ENCODE measurements at places on chromosomes 13 and 19.

DNA sequence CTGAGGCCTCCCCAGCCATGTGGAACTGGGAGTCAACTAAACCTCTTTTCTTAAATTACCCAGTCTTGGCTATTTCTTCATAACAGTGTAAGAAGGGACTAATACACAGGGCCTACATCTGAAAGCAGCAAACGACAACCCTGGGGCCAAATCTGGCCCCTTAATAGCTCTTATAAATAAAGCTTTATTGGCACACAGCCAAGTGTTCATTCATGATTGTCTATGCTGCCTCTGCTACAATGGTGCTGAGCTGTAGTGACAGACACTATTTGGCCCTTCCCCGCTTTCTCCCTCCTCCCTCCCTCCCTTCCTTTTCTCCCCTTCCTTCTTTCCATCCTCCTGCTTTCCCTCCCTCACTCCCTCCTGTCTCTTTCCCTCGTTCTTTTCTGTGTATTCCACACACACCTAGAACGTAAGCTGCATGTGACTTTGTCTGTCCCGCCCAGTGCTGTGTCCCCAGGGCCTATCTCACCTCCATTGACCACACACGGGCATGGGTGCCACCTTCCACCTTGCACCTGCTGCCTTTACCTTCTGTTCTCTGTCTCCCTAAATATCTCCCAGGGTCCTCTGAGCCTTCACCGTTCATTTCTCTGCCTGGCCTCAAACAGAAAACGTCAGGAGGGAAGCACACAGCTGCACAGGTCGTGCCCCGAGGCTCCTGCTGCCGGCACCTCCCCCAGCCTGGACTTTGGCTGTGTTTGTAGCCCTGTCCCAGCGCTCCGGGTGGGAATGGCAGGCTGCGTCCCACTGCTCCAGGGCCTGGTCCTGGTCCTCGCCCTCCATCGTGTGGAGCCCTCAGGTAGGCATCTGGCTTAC is at the start of gene PROZ:
Gene PROZ (plus strand): TSS at position 720 of the 819 bp plus-strand sequence. CDS start 13 bp downstream, at position 733.
- no peak for DNase-seq

GRCh38 chr13:27053210-27053884 is 118.3 kb downstream of the USP12 start:
- no peak for DNase-seq

- no peak for DNase-seq
These were observed 94.1 kb downstream of the STK24 start for GRCh38 chr13:98482476-98483444.

DNA sequence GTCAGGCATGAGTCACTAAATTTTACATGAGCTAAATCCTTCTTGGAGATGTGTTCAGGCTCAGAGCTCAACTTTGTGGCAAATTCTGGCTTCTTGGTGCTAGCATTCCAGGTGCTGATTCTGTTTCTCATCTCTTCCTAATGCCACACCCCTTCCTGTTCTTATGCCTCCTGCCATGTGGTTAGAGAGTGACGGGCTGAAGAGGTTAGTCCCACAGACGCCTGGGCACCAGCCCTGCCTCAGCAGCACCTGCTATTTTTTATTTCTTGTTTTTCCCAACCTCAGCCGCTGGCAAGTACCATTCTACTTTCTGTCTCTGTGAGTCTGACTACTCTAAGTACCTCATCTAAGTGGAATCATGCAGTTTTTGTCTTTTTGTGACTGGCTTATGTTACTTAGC is 329.5 kb downstream of the KCNRG start:
- DNase-seq: no peak

DNA sequence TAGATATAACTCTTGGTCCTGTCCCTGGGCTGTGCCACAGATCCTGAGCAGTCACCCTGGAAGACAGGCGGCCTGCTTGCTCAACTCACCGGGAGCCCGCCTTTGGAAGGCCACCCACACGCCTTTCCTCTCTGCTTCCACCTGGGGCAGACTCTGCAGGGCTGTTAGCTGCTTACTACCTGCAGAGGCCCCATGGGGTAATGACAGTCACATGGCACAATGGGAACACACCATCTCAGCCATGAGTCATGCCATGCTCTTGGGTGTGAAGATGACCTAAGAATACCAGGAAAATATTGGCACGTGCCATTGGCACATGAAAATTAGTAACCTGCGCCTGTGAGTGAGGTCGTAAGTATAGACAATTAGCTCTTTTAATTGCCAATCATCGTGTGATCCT is 108.6 kb downstream of the COL4A2 start:
- no peak for DNase-seq

GRCh38 chr13:51158880-51159518 is 47.9 kb upstream of the C13orf42 start:
- DNase-seq: no peak

- no peak for DNase-seq
These were observed 43.2 kb downstream of the RCBTB2 start for GRCh38 chr13:48489666-48490065.

DNA sequence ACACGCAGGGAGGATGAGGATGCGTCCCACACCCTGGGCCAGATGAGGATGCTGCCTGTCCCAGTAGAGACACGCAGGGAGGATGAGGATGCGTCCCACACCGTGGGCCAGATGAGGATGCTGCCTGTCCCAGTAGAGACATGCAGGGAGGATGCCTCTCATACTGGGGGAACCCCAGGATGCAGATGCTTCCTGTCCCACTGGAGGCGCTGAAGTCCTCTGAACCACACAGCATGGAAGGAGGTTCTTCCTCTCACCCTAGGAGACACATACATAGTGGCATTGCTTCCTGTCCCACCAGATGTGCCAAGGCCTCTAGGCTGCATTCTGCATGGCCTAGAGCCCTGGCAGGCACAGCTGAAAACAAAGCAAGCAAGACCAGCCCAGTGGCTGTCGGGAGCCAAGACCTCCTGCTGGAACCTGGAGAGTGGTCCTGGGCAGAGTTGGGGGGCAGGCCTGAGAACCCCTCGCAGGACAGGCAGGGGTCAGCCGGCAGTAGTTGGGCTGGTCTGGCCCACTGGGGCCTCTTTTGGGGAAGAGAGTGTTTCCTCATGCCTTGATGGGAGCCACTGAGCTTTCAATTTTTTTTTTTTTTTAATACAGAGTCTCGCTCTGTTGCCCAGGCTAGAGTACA is 4.3 kb downstream of the HPN start:
- DNase-seq: no peak

DNA sequence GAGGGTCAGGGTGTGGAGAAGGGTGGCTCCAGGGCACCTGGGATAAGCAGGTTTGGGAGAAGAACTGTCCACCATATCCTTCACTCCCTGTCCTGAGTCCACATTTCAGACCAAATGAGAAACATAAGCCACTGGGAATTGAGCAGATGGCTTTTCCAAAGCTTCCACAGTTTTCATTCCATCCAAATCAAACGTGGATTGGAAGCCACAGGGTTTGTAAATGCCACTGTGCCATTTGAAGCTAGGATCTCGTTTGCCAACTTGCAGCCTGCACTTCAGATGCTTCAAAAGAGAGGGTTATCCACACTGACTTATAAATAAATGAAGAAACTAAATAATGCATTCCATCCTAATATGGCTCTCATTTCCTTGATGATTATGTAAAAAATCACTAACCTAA is 81.5 kb downstream of the UQCRFS1 start:
- DNase-seq: no peak

GRCh38 chr13:51632591-51633362 is 48.5 kb downstream of the WDFY2 start:
- no peak for DNase-seq

DNA sequence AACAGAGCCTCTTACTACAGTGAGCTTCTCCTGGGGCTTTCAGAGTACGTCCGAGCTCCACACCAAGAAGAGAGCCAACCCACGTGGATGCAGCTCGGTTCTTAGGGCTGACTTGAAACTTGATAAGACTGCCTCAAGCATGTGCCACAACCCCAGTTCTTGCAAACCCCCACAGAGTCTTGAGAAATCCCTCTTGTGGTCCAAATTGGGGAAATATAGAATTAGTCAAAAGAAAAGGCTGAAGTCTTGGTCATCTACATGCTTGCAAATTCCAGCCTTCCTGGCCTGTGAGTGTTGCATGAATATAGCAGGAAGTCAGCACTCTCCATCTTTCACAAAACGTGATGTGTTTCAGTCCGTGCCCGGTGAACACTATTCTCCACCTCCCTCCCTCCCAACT is 95.2 kb downstream of the GGACT start:
- no peak for DNase-seq

GRCh38 chr13:20193162-20193906 is 596 bp upstream of the GJB2 start:
- DNase-seq: no peak

DNA sequence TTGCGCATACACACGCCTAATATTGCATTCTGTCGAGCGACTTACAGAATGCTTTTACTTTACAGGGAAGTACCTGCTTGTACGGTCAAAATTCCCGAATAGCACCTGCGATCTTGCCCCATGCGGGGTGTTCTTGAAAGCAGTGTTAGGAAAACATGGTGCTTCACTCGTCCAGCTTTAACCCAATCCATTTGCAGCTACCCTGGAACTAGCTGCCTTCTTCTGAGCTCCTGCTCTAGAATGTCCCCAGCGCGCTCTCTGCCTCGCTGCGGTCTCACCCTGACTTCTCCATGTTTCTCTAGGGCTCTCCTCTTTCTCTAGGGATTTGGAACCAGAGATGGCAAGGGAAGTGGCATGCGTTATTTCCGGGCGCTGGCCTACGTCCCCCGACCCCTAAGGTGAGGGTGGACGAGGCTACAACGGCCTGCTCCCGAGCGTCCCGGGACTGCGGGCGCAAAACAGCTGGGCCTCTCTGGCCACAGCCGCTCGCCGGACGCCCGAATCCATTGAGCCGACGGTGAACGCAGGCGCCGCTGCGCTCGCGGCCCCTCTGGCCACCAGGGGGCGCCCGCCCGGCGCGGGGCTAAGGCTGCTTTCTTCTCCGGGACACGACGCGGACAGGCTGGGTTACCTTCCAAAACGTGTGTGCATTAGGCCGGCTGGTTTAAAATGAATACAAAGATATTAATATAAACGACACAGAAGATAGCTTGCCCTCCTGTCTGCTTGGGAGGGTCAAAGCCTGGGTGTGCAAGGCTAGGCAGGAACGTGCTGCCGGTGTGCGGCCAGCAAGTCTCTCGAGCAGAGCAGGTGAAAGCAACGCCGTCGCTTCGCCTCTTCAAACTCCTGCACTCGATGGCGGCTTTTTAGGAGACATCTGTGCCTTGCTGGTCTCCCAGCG is 1.8 kb upstream of the SPRY2 start:
- peak; percentile 58 for DNase-seq

GRCh38 chr13:19607523-19608078 is 25.9 kb upstream of the MPHOSPH8 start:
- no peak for DNase-seq

DNA sequence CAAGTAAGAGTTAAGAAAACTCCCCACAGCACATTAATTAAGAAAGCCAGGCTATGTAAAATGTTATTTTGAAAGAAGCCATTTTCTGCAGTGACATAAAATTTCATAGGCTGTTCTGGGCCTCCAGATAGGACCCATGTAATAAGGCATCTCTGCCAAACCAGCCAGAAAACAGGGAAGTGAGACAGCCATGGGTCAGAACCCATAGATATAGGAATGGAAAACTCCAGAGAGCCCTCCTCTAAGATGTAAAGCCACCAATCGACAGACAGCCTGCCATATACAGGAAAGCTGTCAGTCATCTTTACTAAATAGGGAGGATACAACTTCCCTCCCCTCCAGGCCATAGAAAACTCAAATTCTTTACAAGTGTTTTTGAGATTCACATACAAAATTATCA is 493.3 kb downstream of the COG6 start:
- DNase-seq: no peak

GRCh38 chr19:40415768-40416167 is 2.6 kb upstream of the PRX start:
- DNase-seq: no peak

DNA sequence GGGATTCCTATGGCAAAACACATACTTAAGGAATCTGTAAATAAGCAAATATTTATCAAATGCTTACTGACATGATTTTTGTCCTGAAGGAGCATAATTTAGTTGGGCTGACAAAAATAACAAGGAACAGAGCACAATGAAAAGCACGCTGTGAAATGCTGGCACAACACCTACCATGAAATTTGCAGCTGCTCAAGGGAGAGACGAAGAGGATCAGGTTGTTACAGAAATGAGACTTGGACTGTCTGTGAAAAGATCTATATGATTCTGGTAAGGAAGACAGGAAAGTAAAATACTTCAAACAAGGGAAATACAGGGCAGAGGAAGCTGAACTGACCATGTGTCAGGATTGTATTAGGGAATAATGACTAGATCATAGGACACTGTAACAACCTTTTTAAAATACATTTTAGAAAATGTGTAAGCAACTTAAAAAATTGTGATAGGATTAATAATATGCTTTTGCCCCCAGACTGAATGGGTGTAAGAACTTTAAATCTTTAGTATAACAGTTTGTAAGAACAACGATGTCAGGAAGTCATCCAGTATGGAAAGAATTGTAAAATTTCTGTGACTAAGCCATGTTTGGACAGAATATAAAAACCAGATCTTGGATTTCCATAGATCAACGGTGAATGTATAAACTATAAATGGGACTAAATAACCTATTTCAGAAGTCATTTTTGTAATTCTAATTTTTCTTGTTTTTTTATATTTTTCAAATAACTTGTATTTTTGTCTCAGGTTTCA is 1556.0 kb downstream of the EFNB2 start:
- DNase-seq: no peak

GRCh38 chr13:109331011-109331433 is 455.4 kb downstream of the IRS2 start:
- no peak for DNase-seq

DNA sequence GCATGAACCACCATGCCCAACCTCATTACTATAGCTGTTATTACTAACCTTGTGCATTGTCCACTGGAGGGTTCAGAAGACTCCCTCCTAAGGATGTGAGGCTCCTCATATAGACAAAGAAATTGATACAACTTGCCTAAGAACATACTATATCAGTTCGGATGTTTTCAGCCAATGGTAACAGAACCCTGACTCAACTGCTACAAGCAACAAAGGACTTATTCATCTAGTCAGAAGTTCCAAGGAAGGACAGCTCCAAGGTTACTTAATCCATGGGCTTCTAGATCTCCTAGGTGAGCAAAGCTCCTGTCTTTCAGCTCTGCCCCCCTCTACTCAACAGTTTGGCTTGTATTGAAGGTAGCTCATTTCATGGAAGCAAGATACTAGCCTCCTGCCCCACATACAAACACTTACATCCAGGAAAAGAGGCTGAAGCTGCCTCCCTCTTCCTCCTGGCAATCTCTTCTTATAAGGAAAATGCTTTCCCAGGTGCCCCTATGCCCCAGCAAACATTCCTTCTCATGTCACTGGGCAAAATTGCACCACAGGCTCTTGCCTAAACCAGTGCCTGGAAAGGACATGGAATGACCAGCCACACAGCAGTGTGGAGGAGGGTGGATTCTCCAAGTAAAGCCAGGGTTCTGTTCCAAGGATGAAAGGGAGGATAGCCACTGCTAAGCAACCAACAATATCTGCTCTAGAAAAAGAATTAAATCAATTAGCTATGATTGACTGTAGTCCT is 497.8 kb downstream of the FOXO1 start:
- DNase-seq: no peak
